T-helper 2 cell (primary cell): ENCODE measurements at places on chromosomes 7 and 10.

GRCh38 chr10:3323865-3324498, 151.4 kb upstream of the PITRM1 start:
- no peak for DNase-seq

DNA sequence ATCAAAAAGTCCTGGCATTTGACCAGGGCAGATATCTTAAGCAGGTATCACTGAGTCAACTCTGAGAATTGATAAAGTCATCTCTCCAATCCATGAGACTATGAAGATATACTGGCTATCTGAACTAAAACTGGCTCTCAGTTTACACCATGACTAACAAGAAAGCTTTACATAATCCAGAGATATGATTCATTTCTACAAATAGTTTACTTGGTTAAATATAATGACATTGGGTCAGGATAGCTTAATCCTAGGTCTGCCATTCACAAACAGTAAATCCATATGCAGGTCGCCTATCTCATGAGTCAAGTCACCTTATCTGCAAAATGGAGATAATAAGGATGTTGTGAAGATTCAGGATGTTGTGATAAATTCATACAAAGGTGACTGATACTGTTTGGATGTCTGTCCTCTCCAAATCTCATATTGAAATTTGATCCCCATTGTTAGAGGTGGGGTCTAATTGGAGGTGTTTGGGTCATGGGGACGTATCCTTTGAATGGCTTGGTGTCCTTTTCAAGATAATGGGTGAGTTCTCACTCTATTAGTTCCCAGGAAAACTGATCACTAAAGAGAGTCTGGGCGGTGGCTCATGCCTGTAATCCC, 117.4 kb downstream of the JMJD1C start:
- DNase-seq = no peak

DNA sequence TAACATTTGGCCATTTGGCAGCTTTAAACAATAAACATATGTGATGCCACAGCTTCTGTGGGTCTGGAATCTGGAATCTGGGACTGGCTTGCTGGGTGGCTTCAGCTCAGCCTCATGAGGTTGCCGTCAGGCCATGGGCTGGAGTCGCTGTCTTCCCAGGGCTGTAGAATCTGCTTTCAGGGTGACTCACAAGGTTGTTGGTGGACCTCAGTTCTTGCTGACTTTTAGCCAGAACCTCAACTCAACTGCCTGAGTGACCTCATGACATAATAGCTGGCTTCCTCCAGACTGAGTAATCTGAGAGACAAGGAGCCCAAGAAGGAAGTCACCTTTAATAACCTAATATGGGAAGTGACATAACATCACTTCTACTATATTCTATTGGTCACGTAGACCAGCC, 44.6 kb upstream of the TSPAN13 start:
- no peak for DNase-seq

- no peak for DNase-seq
These were observed 50.6 kb downstream of the ZNF277 start for GRCh38 chr7:112257073-112257472.

- no peak for DNase-seq
These were observed 120.5 kb downstream of the UBE2H start for GRCh38 chr7:129832282-129832681.

DNA sequence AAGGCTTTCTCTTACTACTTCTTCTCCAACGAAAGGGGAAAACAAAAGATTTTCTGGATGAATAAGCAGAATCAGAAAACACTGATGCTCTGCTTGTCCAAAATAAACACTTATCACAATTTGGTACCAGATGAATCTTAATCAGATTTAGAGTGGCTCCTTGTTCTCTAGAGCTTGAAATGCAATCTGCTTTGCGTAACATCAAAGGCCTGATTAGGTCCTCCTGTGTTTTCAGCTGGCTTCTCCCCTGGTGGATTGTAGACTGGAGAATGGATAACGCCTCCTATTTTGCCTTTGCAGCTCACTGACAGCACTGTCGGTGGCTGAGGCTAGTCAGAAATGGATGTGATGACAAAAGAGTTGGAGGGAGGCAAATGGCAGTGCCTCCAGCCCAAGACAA, 91.2 kb downstream of the FAM13C start:
- DNase-seq = no peak

GRCh38 chr7:1483079-1483478, 21.1 kb downstream of the INTS1 start:
- DNase-seq = no peak
